ENCODE measurements at places on chromosomes 2 and 18.
A peak's percentile ranks its signal among the peaks of the same experiment; 100 is the strongest.

DNA sequence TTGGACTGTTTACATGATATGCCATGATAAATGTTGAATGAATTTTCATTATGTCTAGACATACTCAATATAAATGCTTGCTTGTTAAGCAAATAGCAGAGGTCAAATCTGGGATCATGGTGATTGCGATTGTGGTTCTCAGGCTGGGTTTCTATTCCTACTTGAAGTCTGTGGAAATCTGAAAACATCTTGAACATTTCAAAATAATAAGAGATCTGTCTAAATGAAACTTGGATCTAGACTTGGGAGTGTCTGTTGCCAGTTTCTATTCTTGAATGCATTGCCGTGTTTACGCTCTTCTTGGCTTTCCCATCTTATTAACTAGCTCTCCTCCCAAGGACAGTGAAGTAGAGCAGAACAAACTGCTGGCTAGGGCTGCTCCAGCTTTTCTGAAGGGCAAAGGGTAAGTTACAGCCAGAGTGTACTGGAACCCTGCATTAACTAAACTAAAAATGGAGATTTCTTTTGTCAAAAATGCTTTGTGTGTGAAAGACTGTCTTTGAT lies 127.7 kb downstream of the DTNA start:
- H3K4me1 ChIP-seq: peaks cover 2% of the 10 kb centered on the region
- H3K27me3 ChIP-seq: peaks cover 4% of the 10 kb centered on the region
- no peak overlapping the region for H3K4me3 ChIP-seq

DNA sequence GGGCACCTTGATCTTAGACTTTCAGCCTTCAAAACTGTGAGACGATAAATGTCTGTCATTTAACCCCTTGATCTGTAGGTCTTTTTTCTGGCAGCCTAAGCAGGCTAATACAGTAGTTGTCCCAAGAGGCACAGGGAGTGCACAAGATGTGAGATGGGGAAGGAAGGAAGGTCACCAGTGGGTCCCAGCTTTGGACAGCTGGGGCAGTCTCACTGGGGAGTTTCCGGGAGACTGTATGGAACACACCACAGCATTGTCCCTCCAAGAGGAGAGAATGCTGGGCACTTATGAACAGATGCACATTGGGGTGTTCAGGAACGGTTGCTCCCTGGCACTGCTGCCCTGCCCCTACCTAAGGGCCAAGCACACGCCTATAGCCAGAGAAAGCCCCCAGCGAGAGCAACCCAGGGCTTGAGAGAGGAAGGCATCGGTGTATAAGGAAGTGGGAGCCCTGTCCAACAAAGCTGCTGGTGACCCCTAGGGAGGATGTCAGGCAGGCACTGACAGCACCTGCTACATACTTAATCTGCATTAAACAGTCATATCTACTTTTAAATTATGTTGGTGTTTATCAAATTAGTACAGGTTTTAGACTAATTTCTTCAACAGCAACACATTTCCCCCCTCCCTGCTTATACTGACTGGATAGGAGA lies 11.6 kb upstream of the NCK2 start:
- no peak for DNase-seq
- no peak overlapping the region for H3K27ac ChIP-seq
- H3K4me1 ChIP-seq: peaks cover 31% of the 10 kb centered on the region
- H3K27me3 ChIP-seq: no peaks in the 10 kb centered on the region

DNA sequence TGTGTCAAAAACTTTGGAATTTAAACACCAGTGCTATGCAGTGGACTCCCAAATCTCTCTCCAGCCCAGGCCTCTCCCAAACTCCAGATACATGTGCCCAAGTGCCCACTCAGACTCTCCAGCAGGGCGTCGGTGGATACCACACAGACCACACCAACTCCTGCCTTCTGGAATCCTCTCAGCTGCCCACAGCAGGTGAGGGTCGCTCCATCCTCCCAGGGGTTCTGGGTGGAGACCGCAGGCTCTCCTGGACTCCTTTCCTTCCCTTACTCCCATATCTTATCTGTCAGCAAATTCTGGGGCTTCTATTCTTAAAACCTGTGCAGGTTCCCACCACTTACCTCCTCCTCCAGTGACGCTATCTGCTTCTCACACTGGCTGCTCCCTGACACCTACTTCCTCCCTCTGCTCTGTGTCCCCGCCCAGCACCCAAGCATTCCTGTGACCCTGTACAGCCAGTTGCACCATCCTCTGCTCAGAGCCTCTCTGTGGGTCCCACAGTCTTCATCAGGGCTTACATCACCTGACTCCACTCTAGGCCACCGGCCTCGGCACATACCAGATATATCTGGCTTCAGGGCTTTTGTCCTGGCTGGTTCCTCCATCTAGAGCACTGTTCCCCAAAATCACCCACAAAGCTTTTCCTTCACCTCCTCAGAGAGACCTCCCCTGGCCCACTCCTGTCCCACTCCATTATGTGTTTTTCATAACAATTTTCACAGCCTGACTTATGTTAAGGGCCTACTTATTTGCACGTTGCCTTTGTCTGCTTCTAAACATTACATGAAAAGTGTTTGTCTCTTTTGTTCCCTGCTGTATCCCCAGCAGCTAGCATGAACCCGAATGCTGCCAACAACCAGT lies 2.6 kb upstream of the IMP4 start:
- H3K36me3 ChIP-seq: peaks cover 22% of the 10 kb centered on the region
- H3K27me3 ChIP-seq: no peaks in the 10 kb centered on the region
- no peak for DNase-seq
- no peak overlapping the region for H3K27ac ChIP-seq

- H3K4me3 ChIP-seq: no peak overlapping the region
- H3K36me3 ChIP-seq: no peaks in the 10 kb centered on the region
- DNase-seq: no peak
- H3K27me3 ChIP-seq: no peaks in the 10 kb centered on the region
- no peak overlapping the region for H3K27ac ChIP-seq
- no peaks in the 10 kb centered on the region for H3K4me1 ChIP-seq
Observed at GRCh38 chr2:107728586-107728985, 98.1 kb upstream of the RGPD4 start.

DNA sequence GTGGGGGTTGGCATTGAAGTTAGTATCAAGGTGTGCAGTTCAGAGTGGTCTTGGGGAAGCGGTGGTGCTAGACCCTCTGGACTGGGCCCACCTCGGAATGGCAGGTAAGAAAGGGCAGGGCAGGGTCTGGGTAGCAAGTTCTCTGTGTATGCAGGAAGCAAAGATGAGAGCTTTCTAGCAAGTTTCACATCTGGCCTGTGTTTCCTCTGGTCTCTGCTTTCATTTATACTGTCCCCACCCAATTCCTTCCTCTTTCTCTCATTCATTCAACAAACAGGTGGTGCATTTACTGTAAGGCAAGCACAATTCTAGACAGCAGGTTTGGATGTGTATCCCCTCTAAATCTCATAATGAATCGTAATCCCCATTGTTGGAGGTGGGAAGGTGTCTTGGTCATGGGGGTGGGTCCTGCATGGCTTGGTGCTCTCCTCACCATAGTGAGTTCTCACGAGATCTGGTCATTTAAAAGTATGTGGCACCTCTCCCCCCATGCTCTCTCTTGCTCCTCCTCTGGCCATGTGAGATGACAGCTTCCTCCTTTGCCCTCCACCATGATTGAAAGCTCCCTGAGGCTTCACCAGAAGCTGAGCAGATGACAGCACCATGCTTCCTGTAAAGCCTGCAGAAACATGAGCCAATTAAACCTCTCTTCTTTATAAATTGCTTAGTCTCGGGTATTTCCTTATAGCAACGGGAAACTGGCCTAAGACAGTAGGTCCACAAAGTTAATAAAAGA lies 51.8 kb downstream of the PKDCC start:
- H3K27ac ChIP-seq: peak overlapping the region; percentile 79
- peak overlapping the region; percentile 60 for H3K4me3 ChIP-seq
- peaks cover 2% of the 10 kb centered on the region for H3K36me3 ChIP-seq
- DNase-seq: no peak
